Naive thymus-derived CD8-positive, alpha-beta T cell (primary cell): ENCODE measurements at places on chromosomes 2 and 18. TPM values are rescaled to one million over a fixed set of nuclear protein-coding genes. Genes with fewer than 3 reads are reported as not detected.
A peak's percentile ranks its signal among the peaks of the same experiment; 100 is the strongest.

GRCh38 chr2:134690629-134691215 lies 28.1 kb downstream of the TMEM163 start:
- DNase-seq = no peak

- DNase-seq = no peak
Measured at GRCh38 chr2:15984368-15985255, 44.3 kb downstream of the MYCN start.

- DNase-seq = no peak
Measured at GRCh38 chr2:151792589-151792988, 35.6 kb downstream of the ARL5A start.

DNA sequence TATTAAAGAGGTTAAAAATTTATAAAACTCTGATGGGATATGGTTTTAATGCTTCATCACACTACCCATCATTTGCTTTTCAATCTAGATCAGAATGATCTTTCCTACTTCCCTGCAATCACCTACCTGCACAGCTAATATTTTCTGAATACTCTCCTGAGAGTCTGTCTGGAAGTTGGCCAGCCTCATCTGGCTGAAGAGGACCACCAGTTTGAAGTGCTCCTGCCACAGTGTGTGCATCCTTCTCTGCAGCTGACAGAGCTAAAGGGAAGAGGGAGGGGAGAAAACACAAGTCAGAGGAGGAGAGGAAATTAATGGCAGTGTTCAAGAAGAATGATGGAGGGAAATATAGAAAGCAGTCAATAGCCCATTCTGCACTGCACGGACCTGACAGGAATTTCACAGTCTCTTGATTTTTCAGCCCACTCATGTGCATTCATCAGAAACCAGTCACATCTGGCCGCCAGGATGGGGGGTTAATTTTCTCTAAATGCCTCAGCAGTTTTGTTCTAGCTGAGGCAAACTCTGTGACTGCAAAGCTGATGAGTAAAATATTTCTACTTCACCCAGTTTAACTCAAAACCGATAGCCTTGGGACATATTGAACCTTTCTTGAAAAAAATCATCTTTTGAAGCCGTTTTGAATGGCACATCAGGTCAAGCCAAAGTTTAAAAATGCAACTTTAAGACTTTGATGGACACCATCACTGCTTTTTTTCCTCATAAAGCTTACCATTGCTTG lies 201.8 kb upstream of the KLHL14 start:
- no peak for DNase-seq

- no peak for DNase-seq
Measured at GRCh38 chr2:65043001-65043400, 13.2 kb upstream of the CEP68 start.

DNA sequence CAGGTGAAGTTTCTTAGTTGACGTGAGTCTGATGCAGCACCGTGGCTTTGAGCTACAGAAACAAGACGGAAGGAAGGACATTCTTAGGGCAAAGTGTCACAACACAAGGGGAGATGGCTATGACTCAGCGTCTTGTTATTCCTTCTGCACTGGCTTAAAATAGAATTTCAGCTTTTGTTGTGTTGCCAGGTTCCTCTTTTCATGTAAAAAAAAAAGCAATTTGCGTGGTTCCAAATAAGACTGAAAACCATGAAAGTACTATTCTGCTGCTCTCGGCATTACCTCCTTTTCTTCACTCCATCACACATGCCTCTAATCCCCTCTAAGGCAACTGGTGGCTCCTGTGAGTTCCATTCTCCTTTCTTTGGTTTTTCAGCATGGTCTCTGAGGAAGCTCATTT lies 150.1 kb downstream of the ANTXR1 start:
- DNase-seq = no peak

- DNase-seq = no peak
Measured at GRCh38 chr2:107005853-107006252, 119.9 kb upstream of the ST6GAL2 start.

GRCh38 chr2:207225773-207226172 lies 60.0 kb upstream of the KLF7 start:
- DNase-seq = peak; percentile 32

GRCh38 chr18:46067438-46068007 lies 4.5 kb downstream of the PSTPIP2 start:
- DNase-seq = no peak

DNA sequence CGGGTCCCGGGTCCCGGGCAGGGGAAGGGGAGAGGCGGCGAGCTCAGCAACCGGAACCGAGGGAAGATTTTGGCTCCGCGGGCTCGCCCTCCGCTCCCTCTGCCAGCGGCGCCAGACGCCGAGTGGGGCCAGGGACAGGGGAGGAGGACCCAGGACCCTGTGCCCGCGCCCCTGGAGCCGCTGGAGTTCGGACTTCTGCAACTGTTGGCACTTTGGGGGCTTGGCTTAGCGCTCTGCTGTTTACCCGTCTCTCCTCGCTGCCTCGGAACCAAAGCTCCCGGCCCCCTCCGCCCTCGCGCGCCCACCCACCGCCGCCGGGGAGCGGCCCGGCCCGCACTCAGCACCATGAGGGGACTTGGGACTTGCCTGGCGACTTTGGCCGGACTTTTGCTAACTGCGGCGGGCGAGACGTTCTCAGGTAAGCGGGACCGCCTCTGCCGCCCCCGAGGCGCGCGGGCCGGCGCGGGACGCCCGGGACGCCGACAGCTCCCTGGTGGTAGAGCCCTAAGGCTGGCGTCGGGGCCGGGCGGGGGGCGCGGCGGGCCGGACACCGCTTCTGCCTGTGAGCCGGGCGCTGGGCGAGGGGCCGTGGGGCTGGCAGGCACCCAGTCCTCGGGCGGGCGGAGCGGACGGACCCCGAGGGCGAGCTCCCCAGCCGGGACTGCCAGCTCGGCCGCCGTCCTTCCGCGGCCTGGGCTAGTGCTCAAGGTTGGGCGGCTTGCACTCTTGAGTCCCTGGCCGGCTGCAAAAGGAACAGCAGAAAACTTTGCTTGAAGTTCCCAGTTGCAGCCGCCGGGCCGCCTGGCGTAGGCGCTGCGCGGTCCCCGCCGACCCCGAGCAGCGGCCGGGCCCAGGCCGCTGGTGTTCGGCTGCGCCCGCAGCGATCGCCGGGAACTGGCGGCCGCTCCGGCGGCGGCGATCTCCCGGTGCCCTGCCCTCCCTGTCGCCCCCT lies 634 bp downstream of the PTPRM start:
- DNase-seq = peak; percentile 3

DNA sequence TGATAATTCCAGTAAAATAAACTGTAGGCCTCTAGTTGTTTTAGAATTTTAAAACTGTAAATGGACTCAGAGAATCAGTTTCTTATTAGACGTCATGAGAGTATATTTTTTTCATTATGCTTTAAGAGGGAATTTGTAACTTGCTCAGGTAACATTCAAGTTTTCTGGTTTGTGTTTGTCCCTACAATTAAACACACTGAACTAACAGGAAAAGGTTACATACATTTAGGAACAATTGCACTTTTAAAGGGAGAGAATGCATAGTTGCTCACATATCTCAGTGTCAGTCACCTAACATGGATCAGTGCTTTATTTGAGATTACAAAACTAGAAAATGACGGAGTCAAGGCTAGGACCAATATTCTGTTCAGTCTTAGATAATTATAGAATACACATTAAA lies 3.1 kb downstream of the COL3A1 start:
- no peak for DNase-seq

DNA sequence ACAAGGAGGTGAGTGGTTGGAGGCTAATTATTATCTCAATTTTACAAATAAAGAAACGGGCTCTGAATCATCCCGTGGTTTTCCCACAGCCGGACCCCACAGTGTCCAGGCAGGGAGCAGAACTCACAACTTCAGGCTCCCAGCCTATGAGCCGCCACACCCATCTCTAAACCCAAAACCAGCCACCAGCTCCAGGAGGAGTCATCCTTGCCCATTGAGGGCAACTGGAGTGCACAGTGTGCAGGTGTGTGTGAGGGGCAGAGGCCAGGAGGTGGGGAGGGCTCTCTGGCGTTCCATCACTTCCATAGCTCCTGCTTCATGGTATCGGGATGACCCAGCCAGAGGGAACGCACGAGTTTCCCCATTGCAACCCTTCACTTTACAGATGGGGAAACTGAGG lies 144.5 kb downstream of the CYP26B1 start:
- no peak for DNase-seq

GRCh38 chr2:105082107-105082506 lies 44.2 kb downstream of the MRPS9 start:
- DNase-seq = no peak

DNA sequence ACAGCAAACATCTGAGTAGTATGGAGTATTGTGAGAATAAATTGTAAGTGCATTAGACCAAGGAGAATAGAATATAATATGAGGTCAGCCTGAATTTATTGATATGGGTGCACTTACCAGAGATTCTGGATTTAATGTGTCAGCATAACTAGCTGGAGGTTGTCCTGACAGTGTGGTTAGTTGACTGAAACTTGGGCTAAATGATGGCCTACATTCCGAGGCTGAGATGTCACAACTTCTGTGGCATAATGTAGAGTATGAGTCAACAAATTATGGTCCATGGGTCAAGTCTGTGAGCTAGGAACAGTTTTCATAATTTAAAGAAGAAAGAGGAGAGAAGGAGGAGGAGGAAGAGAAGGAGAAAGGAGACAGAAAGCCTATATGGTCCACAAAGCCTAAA lies 127.6 kb downstream of the QPCT start:
- DNase-seq = no peak

- no peak for DNase-seq
Measured at GRCh38 chr2:105504459-105504858, 105.6 kb upstream of the FHL2 start.

DNA sequence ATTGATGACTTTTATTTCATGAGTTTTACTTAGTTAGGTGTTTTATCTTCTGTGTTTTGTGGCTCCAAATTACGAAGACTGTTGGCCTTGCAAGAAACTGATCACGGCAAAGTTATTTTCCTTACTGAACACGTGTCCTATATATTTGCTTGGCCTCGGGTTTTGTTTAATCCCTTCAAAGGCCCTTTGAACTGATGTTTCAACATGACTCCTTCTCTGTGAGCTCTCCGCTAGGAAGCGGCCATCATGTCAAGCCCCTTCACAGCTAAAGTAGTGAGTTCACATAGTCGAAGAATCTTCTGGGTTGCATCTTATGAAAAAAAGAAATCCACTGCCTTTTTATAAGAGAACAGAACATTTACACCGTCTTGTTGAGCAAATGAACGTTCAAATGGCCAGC lies 159.3 kb downstream of the GBX2 start:
- DNase-seq = no peak

LRRC30 gene
- not detected for total RNA-seq

CSRNP3 gene
- total RNA-seq = not detected

LAMA1 gene
- total RNA-seq = not detected

AQP12B gene
- not detected for total RNA-seq

ACMSD gene
- not detected for total RNA-seq

ZAP70 gene
- total RNA-seq = 490 TPM

VIL1 gene
- total RNA-seq = not detected

CD226 gene
- 26.1 TPM for total RNA-seq

PLEK gene
- total RNA-seq = 3.9 TPM

GPC1 gene
- total RNA-seq = 1.2 TPM

ORC2 gene
- total RNA-seq = 66.8 TPM

TEKT4 gene
- total RNA-seq = not detected
